ENCODE measurements at places on chromosomes 4 and X. TPM values are rescaled to one million over a fixed set of nuclear protein-coding genes. Genes with fewer than 3 reads are reported as not detected.

Gene RTL9
- total RNA-seq, result 0.28 TPM

DNA sequence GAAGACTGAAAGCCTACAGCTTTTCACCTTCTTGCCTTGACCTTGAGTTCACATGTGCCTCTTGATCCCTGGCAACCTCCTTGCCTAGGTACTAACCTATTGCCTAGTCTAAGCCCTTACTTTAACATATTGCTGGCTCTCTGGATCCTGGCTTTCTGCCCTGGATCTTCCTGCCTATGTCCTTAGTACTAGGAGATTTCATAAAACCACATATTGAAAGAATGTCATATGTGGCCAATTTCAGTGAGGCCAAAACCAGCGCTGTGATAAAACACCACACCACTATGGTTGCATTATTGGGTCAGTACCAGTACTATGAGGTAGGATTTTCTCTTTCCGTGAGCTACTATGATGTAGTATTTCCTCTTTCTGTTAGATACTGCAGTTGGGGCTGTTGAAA lies 80.4 kb downstream of the CT47B1 start:
- H3K27ac ChIP-seq, result no peak overlapping the region
- H3K27me3 ChIP-seq, result no peaks in the 10 kb centered on the region
- DNase-seq, result no peak

DNA sequence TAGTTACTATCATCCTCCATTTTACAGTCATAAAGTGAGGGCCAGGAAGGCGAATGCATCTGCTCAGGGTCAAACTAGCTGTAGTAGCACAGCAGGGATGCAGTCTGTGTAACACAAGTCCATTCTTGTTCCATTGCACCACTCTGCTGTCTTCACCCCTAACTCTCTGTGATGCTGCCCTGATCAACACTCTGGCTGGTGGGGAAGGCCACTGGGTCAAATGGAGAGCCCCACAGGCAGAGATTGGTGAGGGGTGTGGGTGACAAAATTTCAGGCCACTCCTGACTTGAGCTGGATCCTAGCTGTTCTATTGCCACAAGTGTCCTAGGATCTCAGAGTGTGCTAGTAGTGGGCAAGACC lies 136.5 kb downstream of the PJA1 start:
- H3K4me1 ChIP-seq, result no peaks in the 10 kb centered on the region
- no peak overlapping the region for H3K4me3 ChIP-seq
- DNase-seq, result no peak
- H3K27ac ChIP-seq, result no peak overlapping the region
- no peaks in the 10 kb centered on the region for H3K36me3 ChIP-seq

Gene RNF128
- total RNA-seq, result not detected

- peaks cover 56% of the 10 kb centered on the region for H3K4me1 ChIP-seq
- H3K4me3 ChIP-seq, result no peak overlapping the region
- no peaks in the 10 kb centered on the region for H3K27me3 ChIP-seq
- H3K36me3 ChIP-seq, result no peaks in the 10 kb centered on the region
- no peak for DNase-seq
Measured at GRCh38 chr4:113447061-113447460, 314.5 kb downstream of the CAMK2D start.

DNA sequence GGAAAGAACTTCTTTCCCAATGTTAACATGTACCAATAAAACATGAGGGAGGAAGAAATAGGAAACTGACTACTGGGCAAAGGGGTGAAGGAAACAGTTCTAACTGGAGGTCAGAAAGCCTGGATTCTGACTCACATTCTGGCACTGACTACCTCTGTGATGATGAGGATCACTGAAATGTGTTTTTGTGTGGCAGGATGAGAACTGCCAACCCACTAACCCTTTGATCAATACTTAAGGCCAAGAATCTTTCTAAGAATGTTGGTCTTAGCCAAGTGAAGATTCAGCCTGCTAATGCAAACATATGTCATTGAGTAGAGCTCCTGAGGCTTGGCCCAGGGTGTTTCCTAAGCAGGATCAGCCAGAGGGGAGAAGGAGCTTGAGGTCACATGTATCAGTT lies 4.6 kb downstream of the ALAS2 start:
- no peaks in the 10 kb centered on the region for H3K36me3 ChIP-seq
- no peaks in the 10 kb centered on the region for H3K27me3 ChIP-seq
- H3K27ac ChIP-seq, result no peak overlapping the region
- no peak overlapping the region for H3K4me3 ChIP-seq

GRCh38 chr4:20017070-20017776 lies 234.5 kb upstream of the SLIT2 start:
- no peaks in the 10 kb centered on the region for H3K4me1 ChIP-seq
- no peak overlapping the region for H3K27ac ChIP-seq
- no peak for DNase-seq

- H3K27ac ChIP-seq, result no peak overlapping the region
- H3K4me3 ChIP-seq, result no peak overlapping the region
- DNase-seq, result no peak
- no peaks in the 10 kb centered on the region for H3K4me1 ChIP-seq
Measured at GRCh38 chr4:100367451-100367850, 150.4 kb downstream of the EMCN start.
